ENCODE measurements at places on chromosomes 4 and X. TPM values are rescaled to one million over a fixed set of nuclear protein-coding genes. Genes with fewer than 3 reads are reported as not detected.

- no peak for DNase-seq
These were observed 37.2 kb downstream of the CXCL8 start for GRCh38 chr4:73777612-73778011.

DNA sequence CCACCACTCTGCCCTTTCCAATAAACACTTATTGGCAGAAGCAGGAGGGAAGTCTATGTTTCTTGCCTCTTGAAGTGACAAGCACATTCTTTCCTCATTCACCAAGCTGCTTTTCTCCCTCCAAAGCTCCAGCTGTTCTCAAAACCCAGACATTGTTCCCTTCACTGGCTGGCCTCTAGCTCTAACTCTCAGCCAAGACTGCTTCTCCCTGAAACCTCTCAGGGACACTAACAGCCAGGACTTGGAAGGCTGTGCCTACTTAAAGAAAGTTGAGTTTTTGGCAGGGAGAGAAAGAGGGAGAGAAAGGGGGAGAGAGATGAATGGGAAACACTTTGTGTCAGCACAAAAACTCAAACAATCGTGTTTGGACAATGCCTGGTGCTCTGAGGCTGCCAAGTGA is 99.5 kb downstream of the COX18 start:
- no peak for DNase-seq

DNA sequence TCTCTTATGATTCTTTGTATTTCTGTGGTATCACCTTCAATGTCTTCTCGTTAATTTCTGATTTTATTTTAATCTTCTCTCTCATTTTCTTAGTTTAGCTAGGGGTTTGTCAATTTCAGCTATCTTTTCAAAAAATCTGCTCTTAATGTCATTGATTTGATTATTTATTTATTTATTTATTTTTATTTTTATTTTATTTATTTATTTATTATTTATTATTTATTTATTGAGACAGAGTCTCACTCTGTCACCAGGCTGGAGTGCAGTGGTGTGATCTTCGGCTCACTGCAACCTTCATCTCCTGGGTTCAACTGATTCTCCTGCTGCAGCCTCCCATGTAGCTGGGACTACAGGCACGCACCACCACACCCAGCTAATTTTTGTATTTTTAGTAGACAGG is 194.1 kb downstream of the SCFD2 start:
- DNase-seq: no peak

- DNase-seq: no peak
These were observed 56.8 kb downstream of the RBPJ start for GRCh38 chr4:26377328-26378311.

- no peak for DNase-seq
These were observed 48.6 kb downstream of the ACOX3 start for GRCh38 chr4:8391972-8392371.

DNA sequence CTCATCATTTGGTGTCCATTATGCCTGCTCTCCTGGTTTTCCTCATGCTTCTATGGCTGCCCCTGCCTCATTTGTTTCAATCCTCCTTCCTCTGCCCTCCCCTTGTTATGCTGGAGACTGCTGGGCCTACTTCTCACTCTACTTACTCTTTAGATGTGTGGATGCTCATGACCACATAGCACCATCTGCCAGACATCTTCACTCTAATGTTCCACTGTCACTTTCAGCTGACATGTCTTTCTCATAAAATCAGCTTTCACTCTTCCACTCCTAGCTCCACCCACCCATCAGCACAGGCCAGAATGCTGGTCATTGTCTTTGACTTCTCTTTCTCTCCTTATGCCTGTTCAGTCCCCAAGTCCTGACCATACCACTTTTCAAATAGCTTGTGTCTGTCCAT is 86.8 kb downstream of the REPS2 start:
- no peak for DNase-seq

GRCh38 chr4:138406876-138407275 is 164.7 kb upstream of the SLC7A11 start:
- DNase-seq: no peak

GRCh38 chr4:13533670-13534343 is 10.5 kb downstream of the NKX3-2 start:
- no peak for DNase-seq

Gene SATL1
- not detected for polyA plus RNA-seq

Gene RAB28
- 17.0 TPM for polyA plus RNA-seq

Gene GAGE12H
- not detected for polyA plus RNA-seq

Gene ASB11
- not detected for polyA plus RNA-seq

Gene HSPA4L
- 0.72 TPM for polyA plus RNA-seq
